ENCODE measurements at places on chromosomes 5 and 9.

DNA sequence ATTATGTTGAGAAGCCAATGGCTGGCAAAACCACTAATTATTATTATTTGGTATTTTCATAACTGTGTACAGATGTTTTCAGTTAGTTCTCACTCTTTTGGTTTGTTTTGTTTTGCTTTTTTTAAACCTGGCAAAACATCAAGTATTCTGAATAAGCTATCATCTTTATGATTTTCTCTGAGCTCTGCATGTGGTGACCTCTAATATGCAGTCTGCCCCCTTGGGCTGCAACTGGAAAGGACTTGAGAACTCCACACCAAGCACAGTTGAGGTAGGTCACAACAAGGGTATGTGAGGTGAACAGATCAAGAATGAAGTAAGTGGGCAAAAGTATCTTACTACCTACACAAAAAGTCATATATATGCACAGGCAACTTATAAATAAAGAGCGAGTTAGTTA lies 202.2 kb downstream of the NFIB start:
- no peaks in the 10 kb centered on the region for H3K27me3 ChIP-seq
- no peak overlapping the region for H3K27ac ChIP-seq
- no peaks in the 10 kb centered on the region for H3K36me3 ChIP-seq
- no peak overlapping the region for H3K4me3 ChIP-seq

DNA sequence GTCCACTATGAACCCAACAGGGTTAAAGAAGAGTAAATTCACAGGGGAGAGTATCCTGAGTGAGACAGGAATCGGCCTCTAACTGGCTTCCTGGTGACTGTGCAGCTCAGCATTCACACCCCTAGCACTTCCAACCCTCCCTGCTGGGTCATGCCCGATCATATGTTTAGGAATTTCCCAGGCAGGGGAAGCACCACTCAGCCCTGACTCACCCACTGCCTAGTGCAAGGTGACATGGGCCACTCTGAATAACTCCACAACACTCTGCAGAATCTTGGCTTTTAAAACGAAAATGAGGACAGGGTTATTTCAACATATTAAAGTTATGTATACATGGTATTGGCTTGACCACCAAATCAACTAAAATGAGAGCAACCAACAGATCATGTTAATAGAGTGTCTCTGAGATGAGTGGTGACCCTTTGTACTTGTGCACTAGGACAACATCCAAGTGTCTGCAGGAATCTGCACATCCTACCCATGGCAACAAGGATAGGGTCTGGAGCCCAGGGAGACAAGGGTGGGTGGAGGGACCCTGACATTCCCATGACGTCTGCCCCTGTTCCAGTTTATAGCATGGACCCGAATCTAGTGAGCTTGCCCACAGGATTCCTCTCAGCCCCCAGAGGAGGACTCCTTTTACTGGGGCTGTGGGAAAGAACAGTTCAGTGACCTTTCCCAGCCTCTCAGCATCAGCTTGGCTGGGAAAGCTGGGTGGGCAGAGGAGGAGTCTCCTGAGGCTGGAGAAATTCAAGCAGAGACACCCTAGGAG lies 485.8 kb downstream of the SEMA5A start:
- H3K27me3 ChIP-seq: no peaks in the 10 kb centered on the region
- DNase-seq: peak; percentile 70

GRCh38 chr9:115374724-115375268 lies 256.8 kb upstream of the TNC start:
- H3K4me3 ChIP-seq: no peak overlapping the region
- DNase-seq: no peak
- no peak overlapping the region for H3K27ac ChIP-seq

DNA sequence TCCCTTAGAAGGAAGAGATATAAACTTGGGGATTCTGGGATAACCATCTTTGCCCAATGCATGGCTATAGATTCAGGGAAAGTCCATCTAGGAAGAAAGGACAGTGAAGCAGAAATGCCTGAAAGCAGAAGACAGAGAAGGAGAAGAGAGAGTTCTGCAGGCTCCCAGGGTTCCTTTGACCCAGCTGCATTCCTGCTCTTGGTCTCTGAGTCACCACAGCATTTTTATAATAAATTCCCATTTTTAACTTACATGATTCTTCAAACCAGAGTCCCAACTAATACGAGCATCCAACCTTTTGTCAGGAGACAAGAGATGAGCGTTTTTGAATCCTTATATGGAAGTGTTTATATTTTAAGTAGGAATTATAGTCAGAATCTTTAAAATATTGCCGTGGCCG lies 12.0 kb upstream of the AOPEP start:
- H3K4me1 ChIP-seq: no peaks in the 10 kb centered on the region
- no peak for DNase-seq
- no peaks in the 10 kb centered on the region for H3K36me3 ChIP-seq
- H3K27ac ChIP-seq: no peak overlapping the region

GRCh38 chr9:93636667-93637066 lies 60.3 kb downstream of the PHF2 start:
- H3K4me3 ChIP-seq: no peak overlapping the region
- no peaks in the 10 kb centered on the region for H3K27me3 ChIP-seq
- DNase-seq: no peak
- H3K36me3 ChIP-seq: peaks cover 2% of the 10 kb centered on the region
- no peaks in the 10 kb centered on the region for H3K4me1 ChIP-seq

GRCh38 chr9:80399606-80400005 lies 827.8 kb downstream of the TLE4 start:
- no peak overlapping the region for H3K4me3 ChIP-seq
- no peak overlapping the region for H3K27ac ChIP-seq
- H3K36me3 ChIP-seq: no peaks in the 10 kb centered on the region

DNA sequence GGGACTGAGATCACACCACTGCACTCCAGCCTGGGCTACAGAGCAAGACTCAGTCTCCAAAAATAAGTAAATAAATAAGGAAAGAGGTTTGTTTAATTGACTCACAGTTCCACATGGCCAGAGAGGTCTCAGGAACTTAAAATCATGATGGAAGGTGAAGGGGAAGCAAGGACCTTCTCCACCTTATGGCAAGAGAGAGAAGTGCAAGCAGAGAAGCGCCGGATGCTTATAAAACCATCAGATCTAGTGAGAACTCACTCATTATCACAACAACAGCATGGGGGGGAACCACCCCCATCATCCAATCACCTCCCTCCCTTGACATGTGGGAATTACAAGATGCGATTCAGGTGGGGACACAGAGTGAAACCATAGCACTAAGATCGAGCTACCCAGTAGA lies 22.8 kb upstream of the RGMB start:
- peak; percentile 89 for DNase-seq
- no peak overlapping the region for H3K27ac ChIP-seq
- no peak overlapping the region for H3K4me3 ChIP-seq
- no peaks in the 10 kb centered on the region for H3K27me3 ChIP-seq
- no peaks in the 10 kb centered on the region for H3K36me3 ChIP-seq

- H3K27me3 ChIP-seq: no peaks in the 10 kb centered on the region
- no peak overlapping the region for H3K4me3 ChIP-seq
- no peak overlapping the region for H3K27ac ChIP-seq
These were observed 8.2 kb upstream of the CCL21 start for GRCh38 chr9:34717996-34718614.

DNA sequence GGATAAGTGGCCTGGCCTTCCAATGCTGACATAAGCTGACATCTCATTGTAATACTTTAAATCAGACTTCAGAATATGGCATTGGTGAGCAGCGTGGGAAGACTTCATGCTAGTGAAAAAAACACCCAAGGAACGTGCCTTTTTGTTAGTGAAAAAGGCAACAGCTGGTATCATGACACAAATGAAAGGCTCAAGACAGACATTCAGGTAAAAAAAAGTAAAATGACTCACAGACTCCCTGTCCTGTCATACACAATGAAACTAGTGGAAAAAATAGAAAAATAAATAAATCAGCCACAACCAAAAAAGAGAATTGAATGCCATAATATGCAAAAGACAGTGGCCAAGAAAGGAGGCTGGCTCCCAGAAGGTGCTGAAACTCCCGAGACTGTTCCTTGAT lies 24.4 kb upstream of the PPP1R2B start:
- no peaks in the 10 kb centered on the region for H3K36me3 ChIP-seq
- no peak for DNase-seq
- no peaks in the 10 kb centered on the region for H3K27me3 ChIP-seq
- no peak overlapping the region for H3K27ac ChIP-seq
- H3K4me1 ChIP-seq: no peaks in the 10 kb centered on the region

All from mesendoderm (in vitro differentiated cells).